ENCODE measurements at places on chromosomes 7 and 10.

GRCh38 chr10:77463967-77464745, 173.5 kb downstream of the KCNMA1 start:
- DNase-seq: no peak

DNA sequence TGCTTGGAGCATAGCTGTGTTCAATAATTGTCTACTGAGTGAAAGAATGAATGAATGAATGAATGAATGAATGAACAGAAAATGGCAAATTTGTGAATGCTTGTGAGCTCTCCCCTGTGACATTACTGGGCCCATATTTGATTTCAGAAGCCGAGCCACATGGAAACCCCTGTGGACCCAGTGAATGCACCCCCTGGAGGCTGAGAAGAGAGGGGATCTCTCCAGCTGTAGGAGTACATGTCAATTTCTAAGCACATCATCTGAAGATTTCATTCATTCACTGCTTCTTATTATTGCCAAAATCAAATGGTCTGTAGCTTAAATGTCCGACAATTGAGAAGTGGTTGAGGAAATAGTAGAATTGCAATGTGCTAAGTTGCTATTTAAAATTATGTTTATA, 58.3 kb upstream of the DOCK1 start:
- no peak for DNase-seq

- peak; percentile 78 for DNase-seq
Measured at GRCh38 chr10:109933984-109934565, 10.8 kb upstream of the XPNPEP1 start.

- DNase-seq: no peak
Measured at GRCh38 chr10:17237915-17238444, 9.9 kb downstream of the VIM start.

GRCh38 chr7:105408791-105409410, 20.2 kb upstream of the SRPK2 start:
- DNase-seq: no peak

DNA sequence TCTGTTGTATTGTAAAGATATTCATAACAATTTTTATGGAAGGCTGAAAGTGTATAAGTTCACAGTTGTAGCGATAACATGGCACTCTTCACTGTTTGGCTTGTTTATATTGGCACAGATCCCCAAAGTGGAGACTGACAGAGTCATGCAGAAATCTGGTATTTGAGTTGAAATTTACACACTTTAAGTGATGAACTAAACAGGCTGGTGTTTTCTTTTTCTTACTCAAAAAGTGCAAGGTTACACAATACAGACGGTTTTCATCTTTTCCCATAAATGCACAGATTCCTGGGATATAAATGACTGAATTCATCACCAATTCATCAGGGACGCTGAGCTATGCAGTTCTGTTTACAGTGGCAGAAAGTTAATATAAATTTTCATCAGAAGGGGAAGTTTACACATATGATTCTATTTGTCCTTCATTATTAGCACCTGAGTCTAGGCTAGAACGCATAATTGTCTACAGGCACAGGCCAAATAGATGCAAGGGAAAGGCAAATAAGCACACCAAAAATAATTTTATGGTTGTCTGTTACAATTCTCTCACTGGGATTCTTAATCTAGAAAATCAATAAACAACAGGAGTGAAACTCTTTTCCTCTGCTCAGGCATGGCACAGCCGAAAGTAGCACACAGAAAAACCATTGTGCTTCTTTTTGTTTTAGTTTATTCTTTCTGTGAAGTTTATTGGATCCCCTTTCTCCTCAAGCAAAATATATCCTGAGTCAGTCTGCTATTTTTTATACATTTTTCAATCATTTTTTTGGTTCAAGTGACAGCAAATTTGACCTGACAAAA, 88.0 kb downstream of the FOXP2 start:
- DNase-seq: no peak

GRCh38 chr7:10939237-10939910, 34.3 kb upstream of the PHF14 start:
- DNase-seq: peak; percentile 50
